ENCODE measurements at places on chromosomes 12 and 14.
A peak's percentile ranks its signal among the peaks of the same experiment; 100 is the strongest.

- no peak for DNase-seq
Measured at GRCh38 chr12:42447371-42447786, 121.4 kb downstream of the PPHLN1 start.

- no peak for DNase-seq
Measured at GRCh38 chr14:34087571-34087970, 136.7 kb upstream of the EGLN3 start.

DNA sequence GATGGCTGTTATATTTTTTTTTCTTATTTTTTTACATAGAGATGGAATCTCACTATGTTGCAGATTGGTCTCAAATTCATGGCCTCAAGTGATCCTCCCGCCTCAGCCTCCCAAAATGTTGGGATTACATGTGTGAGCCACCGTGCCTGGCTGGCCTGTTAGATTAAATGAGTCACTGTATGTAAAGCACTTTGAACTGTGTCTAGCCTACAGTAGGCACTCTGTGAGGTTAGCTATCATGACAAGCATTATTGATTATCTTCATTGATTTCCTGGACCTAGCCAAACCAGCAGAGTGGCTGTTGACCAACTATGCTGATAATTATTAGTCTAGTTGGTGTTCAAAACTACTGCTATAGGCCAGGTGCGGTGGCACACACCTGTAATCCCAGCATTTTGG lies 42.6 kb downstream of the ARF6 start:
- no peak for DNase-seq

DNA sequence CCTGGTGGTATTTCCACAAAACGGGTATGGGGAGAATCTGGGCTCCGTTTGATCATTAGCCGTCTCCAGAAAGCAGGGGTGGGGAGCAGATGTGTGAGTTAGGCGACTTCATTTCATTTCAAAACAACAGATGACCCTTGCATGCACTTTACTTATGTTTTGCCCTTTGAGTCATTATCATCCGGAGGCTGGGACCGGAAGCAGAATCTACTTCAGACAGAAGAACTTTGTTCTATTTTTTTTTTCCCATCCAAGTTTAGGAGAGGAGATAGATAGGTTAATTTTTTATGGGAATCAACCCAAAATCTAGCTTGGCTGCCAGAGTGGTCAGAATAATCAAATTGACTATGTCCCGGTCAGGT lies 31.3 kb upstream of the CMAS start:
- no peak for DNase-seq

DNA sequence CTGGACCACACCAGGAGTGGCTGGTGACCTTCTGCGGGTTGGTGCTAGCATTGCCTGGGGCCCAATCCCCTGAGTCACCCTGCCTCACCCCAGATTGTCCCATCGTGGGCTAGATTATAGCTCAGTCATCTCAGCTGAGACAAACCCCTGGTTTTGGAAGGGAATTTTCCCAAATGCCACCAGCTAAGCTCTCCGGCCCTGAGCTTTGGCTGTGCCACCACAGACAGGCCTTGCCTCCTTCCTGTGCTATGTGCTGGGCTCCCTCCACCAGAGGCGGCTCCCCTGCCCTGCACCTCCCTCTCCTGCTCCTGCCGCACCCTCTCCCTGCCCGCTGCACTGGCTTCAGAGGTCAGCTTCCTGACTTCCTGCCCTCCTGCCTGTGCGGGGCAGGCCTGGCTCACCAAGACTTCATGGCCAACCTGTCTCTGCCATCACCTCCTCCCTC lies 196.3 kb downstream of the TSPAN9 start:
- DNase-seq, result no peak

GRCh38 chr12:53166837-53167236 lies 13.7 kb upstream of the ZNF740 start:
- no peak for DNase-seq

DNA sequence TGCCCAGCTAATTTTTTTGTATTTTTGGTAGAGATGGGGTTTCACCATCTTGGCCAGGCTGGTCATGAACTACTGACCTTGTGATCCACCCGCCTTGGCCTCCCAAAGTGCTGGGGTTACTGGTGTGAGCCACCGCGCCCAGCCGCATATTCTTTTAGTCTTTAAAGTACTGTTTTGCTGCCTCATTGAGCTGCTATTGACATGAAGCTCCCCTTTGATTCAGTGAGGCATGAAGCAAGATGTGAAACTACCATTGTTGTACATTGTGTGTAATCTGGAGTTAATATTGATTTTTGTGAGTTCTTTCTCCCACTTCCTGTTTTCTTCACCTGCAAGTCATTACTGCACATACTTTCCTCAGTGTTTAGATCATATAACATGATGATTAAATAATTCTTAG lies 80.8 kb downstream of the MNAT1 start:
- no peak for DNase-seq

DNA sequence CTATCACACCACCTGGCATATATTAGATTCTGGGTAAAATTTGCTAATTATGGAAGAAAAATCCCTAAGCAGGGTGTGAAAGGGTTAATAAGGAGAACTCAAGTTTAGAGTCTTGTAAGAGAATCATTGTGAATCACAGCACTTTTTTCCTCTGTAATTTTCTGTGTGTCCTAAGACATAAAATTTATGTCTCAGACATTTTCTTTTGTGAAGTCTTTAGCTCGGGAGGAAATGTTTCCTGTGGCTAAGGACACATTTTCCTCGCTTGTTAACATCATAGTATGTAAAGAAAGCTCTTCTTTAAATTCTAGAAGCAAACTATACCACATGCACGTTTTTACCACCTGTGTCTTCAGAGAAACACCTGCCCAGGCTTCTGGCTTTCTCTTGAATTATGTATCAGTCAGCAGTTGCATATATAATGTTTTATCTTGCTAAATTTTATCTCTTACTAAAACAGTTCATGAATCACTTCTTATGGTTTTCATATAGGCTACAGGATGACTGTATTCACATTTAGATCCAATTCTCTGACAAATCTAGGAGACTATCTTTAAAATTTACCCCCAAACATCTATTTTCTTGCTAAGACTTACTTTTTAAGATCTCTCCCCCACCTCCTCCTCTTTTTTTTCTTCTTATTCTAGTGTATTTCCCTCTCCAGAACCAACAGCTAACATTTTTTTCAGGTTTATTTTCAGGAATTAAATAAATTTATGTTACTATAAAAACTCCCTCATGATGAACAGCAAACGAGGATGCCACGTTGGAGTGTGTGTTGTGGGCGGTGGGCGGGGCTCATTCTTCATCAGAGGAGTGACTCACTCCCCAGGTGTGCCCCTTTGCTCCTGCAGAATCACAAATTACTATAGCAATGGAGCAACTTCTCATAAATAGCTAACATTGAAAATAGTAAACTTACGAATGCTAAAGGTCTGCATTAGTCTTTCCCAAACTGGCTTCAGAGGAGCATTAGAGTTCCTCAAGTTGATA lies 11.6 kb upstream of the CSRP2 start:
- DNase-seq, result no peak

- no peak for DNase-seq
Measured at GRCh38 chr14:33686218-33686617, 264.7 kb downstream of the EGLN3 start.

- peak; percentile 63 for DNase-seq
Measured at GRCh38 chr12:88111074-88111652, 30.7 kb downstream of the CEP290 start.

DNA sequence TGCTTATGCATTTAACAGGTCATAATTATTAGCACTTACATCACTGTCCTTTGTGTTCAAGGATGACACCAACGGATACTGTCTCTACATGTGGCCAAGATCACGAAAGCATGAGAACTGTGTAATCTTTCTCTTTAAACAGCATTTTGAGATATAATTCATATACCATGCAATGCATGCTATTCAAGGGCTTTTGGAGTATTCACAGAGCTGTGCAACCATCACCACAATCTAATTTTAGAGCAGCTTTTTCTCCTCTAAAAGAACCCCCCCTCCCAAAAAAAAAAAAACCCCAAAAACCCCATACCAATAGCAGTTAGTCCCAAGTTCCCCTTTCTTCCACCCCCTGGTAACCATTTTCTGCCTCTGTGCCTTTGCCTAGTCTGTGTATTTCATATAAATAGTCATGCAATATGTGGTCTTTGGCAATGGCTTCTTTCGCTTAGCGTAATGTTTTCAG lies 60.6 kb downstream of the SPRING1 start:
- no peak for DNase-seq

GRCh38 chr14:92294506-92294905 lies 28.5 kb upstream of the SLC24A4 start:
- DNase-seq, result no peak

DNA sequence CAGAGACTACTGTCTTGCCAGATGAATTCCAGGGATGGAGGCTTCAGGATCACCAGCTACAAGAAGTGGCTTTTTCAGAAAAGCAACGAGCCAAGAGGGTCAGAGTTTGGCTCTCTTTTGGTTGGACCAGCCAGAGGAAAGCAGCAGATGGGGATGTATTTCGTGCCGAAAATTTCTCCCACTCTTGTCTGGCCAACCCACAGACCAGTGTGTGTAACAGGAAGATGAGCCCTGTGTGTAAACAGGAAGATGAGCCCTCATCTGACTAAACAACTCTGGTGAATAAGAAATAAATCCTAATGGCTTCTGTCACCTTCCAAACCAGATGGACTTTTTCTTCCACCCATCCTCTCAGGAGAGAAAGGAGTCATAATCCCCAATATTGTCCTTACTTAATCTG lies 13.1 kb downstream of the GPR68 start:
- DNase-seq, result no peak

DNA sequence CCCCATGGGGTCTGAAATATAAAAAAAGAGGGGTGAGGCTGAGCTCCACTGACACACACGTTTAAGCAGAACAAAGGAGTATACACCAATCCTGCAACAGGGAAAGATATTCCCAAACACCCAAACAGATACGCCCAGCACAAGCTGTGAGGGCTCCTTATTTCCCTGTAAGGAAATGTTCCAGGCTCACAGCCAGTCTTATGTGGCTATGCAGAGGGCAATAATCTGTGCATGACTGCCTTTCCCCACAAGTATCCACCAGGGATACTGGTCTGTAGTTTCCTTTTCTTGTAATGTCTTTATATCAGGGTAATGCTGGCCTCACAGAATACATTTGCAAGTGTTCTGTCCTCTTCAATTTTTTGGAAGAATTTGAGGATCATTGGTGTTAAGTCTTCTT lies 141.7 kb upstream of the DAAM1 start:
- DNase-seq, result no peak

- no peak for DNase-seq
Measured at GRCh38 chr12:15155271-15155670, 65.9 kb downstream of the RERG start.

GRCh38 chr12:24591079-24591626 lies 357.7 kb downstream of the BCAT1 start:
- DNase-seq, result no peak

DNA sequence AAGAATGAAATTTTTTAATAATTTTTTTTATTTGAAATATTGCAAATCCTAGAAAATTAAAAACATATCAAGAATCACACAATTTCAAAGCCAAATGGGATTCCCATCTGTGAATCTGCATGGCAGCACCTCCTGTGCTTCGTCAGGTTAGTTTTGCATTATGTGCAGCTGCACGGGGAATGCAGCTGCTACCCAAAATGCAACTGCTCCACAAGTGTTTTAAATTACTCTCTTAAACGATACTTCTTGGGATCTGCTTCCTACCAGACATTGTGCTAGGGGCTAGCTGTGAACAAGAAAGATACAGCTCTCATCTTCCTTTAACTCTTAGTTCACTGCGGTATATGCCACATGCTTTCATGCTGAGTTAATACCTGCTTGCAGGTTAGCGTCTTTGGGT lies 154.2 kb downstream of the CRADD start:
- no peak for DNase-seq

DNA sequence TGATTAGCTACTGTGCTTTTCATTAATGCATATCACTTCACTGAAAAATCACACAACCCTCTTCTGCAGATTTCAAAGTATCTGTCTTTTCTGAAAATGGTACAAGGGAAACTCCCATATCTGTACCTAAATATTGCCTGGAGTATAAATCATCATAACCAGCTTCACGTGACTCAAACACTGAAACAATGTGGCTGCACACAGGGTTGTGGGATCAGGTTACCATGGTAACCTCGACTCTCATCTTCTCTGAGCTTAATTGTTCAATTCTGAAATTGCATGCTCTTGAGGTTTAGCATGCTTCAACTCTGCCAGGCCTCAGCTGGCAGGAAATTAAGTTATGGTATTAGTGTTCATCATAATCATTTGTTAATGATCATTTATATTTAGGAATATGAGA lies 77.5 kb upstream of the CPSF6 start:
- DNase-seq, result no peak

- no peak for DNase-seq
Measured at GRCh38 chr12:27463511-27464219, 17.1 kb downstream of the SMCO2 start.

GRCh38 chr12:94762259-94762942 lies 112.0 kb upstream of the TMCC3 start:
- DNase-seq, result no peak

DNA sequence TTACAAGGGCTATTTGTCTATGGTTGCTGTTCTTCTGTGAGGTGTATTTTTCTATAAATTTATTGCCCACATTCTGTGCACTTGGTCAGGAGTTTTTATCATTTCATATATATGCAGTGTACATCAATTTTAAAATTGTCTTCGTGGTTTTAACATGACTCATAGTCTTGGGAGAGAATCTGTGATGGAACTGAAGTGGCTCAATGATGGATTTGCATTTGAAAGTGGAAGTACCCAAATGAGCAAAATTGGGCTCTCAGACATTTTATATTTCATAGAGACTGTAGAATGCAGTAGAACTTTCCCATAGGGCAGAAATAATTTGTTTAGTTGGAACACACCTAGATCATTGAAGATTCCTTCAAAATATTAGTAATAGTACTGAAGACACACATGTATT lies 1.9 kb upstream of the SCFD1 start:
- peak; percentile 36 for DNase-seq

- DNase-seq, result no peak
Measured at GRCh38 chr12:75656648-75657047, 145.2 kb upstream of the KRR1 start.

GRCh38 chr14:68380329-68380741 lies 412.5 kb downstream of the ZFP36L1 start:
- no peak for DNase-seq

DNA sequence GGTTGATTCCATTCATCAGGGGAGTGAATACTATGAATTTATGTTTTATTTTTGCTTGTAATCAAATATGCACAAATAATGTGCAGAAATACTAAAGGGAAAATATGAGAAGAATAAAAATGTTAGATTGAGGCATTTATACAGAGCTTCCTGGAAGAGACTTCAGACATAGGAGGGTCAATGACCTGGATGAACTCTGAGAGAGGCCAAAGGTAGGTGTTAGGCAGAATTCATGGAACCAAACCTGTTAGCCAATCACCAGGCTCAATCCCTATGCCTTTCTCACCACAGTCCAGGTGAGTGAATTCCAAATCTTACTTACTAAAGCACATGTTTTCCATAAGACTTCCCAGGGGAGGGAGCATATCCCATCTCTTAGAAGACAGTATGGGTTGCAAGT lies 130.4 kb upstream of the NTF3 start:
- no peak for DNase-seq

DNA sequence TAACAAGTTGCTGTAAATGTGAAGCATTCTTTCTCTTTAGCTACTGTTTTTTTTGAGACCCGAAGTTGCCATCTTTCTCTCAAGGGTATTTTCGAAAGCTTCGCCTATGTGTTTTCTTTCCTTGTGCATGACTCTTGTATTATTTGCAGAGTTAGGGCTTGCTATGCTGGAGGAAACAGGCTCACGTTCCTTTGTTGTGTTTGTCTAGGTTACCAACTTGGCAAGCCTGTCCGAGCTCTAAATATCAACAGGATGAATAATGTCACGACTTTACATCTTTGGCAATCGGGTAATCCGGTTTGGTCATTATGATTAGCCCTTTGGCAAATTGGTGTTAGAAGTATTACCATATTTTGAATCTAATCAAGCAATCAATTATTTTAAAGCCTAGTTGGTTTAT lies 15.9 kb upstream of the ATP6V0A2 start:
- DNase-seq, result no peak
